Upper lobe of right lung (tissue), 1 donor: ENCODE measurements at places on chromosomes 1 and 21. TPM values are rescaled to one million over a fixed set of nuclear protein-coding genes. Genes with fewer than 3 reads are reported as not detected.

S100A9 gene
- total RNA-seq: 418 TPM

DNA sequence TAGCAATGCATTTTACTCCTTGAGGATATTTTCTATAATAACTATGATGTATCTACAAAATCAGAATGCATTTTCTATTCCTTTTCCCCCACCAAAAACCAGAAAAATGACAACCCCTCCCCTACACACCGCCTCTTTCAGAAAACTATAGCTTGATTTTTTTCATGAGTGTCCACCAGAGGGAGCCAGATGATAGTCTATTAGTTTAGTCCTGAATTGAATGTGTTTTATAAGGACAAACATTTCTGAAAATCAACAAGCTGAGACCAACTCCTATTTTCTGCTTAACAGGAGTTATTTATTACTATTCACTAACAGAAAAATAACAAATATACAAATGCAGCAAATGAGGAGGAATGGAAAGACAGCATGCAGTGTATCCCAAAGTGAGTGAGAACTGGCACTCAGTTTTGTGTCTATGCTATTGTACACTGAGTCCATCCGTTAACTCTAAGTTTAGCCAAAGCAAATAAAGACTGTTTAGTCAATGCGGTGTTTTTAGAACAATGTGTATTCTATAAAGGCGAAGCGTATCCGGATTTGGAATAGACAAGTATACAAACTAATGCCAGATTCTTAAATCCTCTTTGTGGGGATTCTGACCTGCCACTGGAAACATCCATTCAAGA is 182.6 kb downstream of the VAV3 start:
- no peak for DNase-seq

- no peak for DNase-seq
Observed at GRCh38 chr1:51708911-51709760, 92.2 kb downstream of the OSBPL9 start.

DNA sequence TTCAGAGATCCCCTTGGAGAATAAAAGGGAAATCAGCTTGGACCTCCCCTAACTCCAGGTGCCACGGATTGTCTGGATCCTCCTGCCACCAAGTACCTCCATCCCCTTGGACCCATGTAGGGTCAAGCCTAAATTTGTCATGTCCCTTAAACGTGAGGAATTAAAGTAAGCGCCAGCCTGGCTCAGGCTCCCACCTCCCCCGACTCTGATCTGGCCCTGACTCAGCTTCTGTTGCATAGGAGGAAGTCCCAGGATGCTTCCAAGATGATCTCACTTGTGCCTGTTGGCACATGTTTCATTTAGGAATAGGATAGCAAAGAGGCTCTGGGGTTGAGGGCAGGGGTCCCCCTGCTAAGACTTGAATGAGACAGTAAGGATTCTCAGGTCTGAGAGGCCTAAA is 231.9 kb upstream of the JUN start:
- DNase-seq: no peak

- no peak for DNase-seq
Observed at GRCh38 chr1:154864189-154864975, 5.7 kb downstream of the KCNN3 start.

DNA sequence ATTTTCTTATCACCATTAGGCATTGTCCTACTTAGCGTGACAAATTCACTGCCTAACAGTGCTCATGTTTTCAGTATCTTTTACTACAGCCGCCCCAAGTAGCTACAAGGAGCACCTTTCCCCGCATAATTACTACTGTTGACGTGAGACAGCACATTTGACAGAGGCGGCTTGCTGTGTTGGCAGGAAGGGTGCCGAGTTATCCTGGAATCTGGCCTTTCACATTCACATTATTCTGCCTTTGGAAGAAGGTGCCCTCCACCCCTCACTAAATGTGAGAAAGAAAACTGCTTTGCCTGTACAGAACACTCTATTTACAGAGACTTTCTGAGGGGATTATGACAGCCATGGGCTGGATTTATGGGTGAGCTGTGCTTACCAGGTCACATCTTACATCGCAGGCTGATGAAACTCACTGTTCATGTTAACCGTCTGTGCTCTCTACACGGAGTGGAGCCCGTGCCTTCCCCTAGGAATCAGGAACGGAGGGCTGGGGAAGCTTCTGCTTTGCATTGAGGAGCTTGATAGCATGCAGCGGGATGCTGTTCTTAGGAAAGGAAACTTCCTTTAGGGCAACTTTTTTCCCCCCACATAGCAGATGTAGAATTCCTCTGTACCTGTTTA is 148.0 kb upstream of the ZRANB2 start:
- DNase-seq: no peak

DNA sequence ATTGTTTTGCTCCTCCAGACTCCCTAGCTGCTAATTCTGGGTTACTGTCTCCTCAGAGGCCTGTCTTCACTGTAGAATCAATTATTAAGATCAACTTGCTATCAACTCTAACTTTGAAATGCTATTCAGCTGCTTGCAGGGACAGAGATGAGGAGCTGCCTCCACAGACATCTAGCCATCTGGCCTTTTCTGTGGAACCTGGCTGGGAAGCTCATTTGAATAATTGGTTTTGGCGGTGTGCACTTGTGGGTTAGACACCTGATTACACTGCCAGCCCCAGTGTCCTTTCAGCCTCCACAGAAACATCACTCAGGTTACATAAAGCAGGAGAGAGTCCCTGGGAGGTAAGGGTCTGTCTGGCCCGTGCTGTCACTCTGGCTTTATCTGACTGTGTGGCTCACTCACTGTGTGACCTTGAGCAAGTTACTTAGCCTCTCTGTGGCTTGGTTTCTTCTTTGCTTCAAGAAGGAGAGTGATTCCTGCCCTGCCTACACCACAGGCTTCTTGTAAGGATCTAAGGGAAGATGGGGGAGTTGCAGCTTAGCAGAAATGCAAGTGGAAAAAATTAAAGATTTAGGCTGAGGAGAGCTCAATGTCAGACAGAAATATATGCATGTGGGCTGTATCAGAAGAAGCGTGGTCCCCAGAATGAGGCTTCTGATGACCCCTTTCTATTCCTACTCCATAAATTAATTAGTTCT is 131.6 kb downstream of the BEND5 start:
- DNase-seq: no peak

DNA sequence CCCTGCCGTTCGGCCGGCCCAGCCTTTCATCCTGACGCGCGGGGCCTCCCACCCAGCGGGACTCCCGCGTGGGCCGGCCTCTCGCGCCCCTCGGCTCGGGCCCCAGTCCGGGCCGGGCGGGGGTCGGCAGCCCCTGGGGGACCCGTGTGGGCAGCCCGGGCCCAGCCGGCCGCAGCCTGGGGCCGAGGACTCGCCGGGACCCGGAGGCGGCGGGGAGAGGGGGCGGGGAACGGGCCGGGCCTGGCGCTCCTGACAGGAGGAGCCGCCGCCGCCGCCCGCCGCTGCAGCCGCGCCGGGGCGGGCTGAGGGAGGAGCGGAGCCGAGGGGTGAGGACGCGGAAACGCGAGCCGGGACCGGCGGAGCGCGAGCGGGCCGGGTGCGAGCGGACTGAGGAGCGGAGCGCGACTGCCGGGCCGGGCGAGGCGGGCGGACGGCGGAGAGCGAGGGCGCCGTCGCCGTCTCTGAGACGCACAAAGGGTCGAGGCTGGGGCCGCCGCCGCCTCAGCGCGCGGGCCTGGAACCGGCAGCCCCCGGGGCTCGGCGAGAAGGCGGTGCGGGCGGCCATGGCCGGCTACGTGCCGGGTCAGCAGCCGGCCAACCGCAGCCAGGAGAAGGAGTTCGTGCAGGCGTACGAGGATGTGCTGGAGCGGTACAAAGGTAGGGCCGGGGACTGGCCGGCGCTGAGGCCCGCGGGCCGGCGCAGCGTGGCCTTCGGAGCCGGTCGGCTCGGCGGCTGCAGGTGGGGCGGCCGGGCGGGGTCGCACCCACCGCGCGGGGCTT is 79.1 kb downstream of the NDUFS5 start:
- DNase-seq: peak; percentile 93

- no peak for DNase-seq
Observed at GRCh38 chr21:34974162-34974981, 74.7 kb downstream of the RUNX1 start.

DNA sequence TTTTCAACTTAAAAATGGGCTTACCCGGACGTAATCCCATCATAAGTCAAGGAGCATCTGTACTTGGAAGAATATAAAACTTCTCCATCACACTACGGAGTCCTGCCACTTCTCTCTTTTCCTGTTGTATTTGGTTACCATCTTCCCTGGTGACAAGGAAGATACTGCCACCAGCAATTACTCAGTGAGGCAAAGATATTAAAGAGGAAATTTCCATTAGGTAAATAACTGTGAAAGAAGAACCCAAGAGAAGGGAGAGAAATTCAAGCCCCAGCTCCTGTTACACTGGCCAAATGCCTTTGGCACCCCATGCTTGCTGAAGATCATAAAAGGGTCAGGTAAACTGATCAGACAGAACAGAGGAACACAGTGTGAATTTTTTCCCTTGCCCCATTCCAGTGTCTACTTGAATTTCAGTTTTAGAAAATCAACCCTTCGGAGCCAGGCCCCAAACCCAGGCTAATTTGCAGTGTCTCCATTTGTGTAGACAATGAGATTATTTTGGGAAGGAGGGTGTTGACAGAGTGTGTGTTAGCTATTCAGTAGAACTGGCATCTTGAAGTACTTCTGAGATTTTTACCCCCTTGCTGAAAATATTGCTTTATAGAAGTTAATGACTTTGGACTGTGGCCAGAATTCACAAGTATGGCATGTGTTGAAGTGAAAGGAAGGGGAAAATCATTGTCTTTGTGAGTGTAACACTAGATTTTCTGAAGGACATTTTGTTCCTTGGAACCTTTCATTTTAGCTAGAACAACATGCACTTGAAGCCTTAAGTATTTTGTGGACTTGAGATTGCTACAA is 167.1 kb downstream of the DHRS3 start:
- DNase-seq: no peak

- DNase-seq: no peak
Observed at GRCh38 chr1:228344631-228345072, 62.0 kb downstream of the TRIM11 start.

- no peak for DNase-seq
Observed at GRCh38 chr21:44969931-44970755, 30.3 kb downstream of the SLX9 start.

GRCh38 chr1:154818911-154819310 is 51.2 kb downstream of the KCNN3 start:
- DNase-seq: no peak

DNA sequence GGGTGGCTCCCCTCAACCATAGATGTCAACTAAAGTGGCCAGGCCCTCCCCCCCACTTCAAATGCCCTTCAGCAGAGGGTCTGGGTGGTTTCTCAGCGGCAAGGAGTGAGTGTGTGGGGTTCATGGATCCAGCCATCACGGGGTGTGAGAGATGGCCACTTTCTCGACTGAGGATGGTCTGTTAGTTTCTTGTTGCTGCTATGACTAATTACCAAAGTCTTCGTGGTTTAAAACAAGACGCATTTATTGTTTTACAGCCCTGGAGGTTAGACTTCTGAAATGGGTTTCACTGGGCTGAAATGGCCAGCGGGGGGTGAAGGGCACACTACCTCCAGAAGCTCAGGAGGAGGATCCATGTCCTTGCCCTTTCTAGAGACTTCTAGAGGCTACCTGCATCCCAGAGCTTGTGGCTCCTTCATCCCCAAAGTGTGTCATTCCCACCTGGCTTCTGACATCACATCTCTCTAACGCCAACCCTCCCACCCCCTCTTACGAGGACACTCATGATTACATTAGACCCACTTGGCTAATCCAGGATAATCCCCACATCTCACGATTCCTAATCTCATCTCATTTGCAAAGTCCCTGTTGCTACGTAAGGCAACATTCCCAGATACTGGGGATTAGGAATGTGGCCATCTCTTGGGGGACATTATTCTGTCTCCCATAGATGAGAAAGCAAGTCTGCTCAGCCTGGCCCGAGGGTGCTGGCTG is 53.0 kb downstream of the EPHB2 start:
- no peak for DNase-seq

DNA sequence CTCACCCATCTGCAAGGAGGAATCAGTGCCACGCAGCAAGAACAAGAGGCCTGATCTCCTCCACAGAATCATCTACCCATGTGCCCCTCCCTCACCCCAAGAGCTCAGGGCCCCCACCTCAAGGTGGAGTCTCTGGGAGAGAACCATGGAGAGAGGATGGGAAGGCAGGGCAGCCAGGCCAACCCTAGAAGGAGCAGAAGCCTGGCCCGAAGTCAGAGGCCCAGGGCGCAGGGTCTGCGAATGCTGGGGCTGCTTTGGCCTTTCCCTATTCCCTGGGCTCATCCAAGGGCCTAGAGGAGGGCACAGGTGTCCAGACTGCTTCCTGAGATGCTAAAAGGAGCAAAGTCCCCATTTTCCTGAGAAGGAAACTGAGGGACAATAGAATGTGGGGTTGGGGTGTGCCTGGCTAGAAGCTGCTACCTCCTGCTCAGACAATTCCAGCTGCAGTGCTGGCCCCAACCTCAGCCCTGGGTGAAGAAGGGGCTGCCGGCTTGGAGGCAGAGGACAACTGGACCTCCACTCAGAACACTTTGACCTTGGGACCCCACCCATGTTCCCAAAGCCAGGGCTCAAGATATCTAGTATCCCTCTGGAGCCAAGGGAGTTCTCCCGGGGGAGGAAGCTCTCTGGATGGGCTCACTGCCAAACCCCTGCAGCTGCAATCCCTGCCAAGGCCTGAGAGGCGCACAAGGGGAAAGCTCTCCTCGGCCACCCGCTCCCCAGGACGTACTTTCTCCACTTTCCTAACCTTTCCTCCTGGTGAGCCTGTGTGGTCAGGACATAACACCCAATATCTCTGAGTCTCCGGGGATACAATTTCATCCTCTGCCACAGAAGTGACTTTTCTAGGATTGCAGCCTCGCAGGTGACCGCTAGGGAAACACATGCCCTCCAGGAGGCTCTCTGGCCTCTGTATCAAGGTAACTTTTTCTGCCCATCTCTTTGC is 16.6 kb upstream of the LEMD1 start:
- peak; percentile 88 for DNase-seq

- no peak for DNase-seq
Observed at GRCh38 chr1:212633161-212633560, 24.6 kb downstream of the ATF3 start.
